8988T (cell line): ENCODE measurements at places on chromosomes 7 and 10.

DNA sequence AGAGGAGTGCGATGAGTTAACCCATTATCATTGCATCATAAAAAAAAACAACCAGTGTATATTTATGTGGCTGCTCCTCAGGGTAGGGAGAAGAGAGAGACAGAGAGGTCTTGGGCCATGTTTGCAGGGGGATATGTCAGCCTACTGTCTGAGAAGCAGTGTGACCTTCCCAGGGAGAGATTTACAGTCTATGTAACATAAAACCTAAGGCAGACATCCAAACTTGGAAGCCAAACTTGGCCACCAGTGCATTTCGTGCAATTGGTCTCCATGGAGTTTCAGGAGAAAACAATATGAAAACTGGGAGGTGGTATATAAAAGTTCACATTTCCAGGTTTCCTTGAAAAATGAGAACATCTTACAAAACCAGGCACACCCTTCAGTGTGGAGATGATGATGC is 85.9 kb upstream of the CXCL12 start:
- no peak for DNase-seq

DNA sequence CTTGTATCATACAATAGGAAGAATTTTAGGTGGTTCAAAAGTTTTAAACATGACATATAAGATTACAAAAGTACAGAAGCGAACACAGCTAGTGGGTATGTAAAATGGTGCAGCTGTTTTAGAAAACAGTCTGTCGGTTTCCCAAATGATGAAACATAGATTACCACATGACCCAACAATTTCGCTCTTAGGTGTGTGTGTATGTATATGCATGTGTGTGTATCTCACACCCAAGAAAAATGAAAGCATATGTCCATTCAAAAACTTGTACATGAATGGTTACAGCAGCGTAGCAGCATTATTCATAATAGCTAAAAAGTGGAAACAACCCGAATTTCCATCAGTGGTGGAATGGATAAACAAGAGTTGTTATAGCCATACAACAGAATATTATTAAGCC is 23.5 kb downstream of the AFAP1L2 start:
- DNase-seq: no peak

- no peak for DNase-seq
These were observed 534.6 kb upstream of the NRP1 start for GRCh38 chr10:33869028-33869427.

GRCh38 chr7:149690688-149691446 is 82.5 kb downstream of the ZNF467 start:
- DNase-seq: no peak

- DNase-seq: no peak
These were observed 21.9 kb upstream of the ACSL5 start for GRCh38 chr10:112352044-112352443.

- DNase-seq: no peak
These were observed 8.5 kb upstream of the METTL27 start for GRCh38 chr7:73850781-73851207.

GRCh38 chr7:84529480-84530205 is 335.1 kb upstream of the SEMA3A start:
- no peak for DNase-seq
